ENCODE measurements at places on chromosomes 4 and X.

- H3K4me3 ChIP-seq = no peak overlapping the region
- DNase-seq = no peak
- H3K4me1 ChIP-seq = peaks cover 10% of the 10 kb centered on the region
These were observed 53.2 kb downstream of the HMGB2 start for GRCh38 chr4:173280998-173281397.

- H3K4me1 ChIP-seq = peaks cover 19% of the 10 kb centered on the region
- H3K27me3 ChIP-seq = no peaks in the 10 kb centered on the region
- H3K27ac ChIP-seq = no peak overlapping the region
- H3K36me3 ChIP-seq = no peaks in the 10 kb centered on the region
These were observed 277.6 kb upstream of the DIAPH2 start for GRCh38 chrX:96407072-96407471.

- no peak overlapping the region for H3K27ac ChIP-seq
- peaks cover 4% of the 10 kb centered on the region for H3K4me1 ChIP-seq
- H3K4me3 ChIP-seq = no peak overlapping the region
- no peaks in the 10 kb centered on the region for H3K27me3 ChIP-seq
- DNase-seq = no peak
These were observed 74.7 kb upstream of the GPM6B start for GRCh38 chrX:13891377-13892140.

- no peaks in the 10 kb centered on the region for H3K4me1 ChIP-seq
- peaks cover 4% of the 10 kb centered on the region for H3K36me3 ChIP-seq
- H3K27me3 ChIP-seq = no peaks in the 10 kb centered on the region
- H3K27ac ChIP-seq = no peak overlapping the region
- H3K4me3 ChIP-seq = no peak overlapping the region
- DNase-seq = no peak
These were observed 513.0 kb downstream of the FSTL5 start for GRCh38 chr4:161650812-161651211.

GRCh38 chr4:184335520-184335919, 117.8 kb upstream of the ENPP6 start:
- DNase-seq = no peak
- H3K4me3 ChIP-seq = no peak overlapping the region
- no peaks in the 10 kb centered on the region for H3K27me3 ChIP-seq

DNA sequence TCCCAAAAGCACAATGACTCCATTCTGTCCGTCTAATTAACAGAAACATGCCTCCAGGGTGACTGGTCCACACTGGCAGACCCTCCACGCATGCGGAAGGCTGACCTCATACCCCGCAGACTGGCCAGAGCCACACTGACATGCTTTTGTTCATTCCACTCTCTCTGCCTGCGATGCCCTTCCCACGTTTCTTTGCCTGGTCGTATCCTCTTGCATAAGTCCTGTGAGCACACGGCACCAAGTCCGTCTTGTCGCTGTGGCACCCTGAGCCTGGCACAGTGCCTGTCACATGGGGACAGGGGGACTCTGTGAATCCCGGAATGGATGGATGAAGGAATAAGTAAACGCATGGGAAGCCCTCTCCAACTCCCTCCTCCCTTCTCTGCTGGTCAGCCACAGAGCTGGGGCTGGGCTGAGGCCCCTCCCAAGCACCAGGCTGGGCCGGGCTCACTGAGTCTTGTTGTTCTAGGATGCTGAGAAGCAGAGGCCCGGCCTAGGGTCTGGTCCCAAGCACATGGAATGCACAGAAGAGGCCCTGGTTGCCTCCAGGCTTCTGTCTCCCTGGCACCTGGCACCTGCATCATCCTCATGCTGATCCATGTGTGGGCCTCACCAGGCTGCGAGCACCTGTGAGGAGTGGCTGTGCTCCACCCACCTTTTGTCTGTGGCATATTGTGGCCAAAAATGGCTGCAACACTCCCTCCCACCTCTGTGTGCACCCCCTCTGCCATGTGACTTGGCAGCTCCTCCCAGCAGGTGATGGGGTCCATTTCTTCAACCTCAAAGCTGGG, 38.9 kb upstream of the C4orf50 start:
- H3K4me3 ChIP-seq = no peak overlapping the region
- H3K4me1 ChIP-seq = peaks cover 2% of the 10 kb centered on the region
- no peaks in the 10 kb centered on the region for H3K27me3 ChIP-seq
- no peak overlapping the region for H3K27ac ChIP-seq
- no peaks in the 10 kb centered on the region for H3K36me3 ChIP-seq

Data from progenitor cell of endocrine pancreas (in vitro differentiated cells).